ENCODE measurements at places on chromosomes 3 and 15.

DNA sequence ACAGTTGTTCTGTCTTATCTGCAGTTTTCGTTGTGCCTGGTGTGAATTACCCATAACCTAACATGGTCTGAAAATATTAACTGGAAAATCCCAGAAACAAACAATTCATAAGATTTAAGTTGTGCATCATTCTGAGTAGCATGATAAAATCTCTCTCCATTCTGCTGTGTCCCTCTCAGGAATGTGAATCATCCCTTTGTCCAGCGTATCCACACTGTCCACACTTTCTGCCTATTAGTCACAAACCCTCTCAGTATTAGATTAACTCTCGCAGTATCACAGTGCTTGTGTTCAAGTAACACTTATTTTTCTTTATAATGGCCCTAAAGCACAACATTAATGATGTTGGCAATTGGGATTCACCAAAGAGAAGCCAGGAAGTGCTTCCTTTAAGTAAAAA is 203.2 kb downstream of the CGGBP1 start:
- no peak for DNase-seq

- DNase-seq: no peak
These were observed 5.1 kb downstream of the MYO9A start for GRCh38 chr15:72112805-72113204.

GRCh38 chr3:134928392-134928791 is 133.3 kb downstream of the EPHB1 start:
- no peak for DNase-seq

GRCh38 chr15:70319466-70319865 is 221.7 kb upstream of the TLE3 start:
- no peak for DNase-seq

- DNase-seq: peak; percentile 55
These were observed 75.8 kb downstream of the SQOR start for GRCh38 chr15:45710657-45711056.

GRCh38 chr3:20846832-20847231 is 660.8 kb upstream of the SGO1 start:
- DNase-seq: no peak

DNA sequence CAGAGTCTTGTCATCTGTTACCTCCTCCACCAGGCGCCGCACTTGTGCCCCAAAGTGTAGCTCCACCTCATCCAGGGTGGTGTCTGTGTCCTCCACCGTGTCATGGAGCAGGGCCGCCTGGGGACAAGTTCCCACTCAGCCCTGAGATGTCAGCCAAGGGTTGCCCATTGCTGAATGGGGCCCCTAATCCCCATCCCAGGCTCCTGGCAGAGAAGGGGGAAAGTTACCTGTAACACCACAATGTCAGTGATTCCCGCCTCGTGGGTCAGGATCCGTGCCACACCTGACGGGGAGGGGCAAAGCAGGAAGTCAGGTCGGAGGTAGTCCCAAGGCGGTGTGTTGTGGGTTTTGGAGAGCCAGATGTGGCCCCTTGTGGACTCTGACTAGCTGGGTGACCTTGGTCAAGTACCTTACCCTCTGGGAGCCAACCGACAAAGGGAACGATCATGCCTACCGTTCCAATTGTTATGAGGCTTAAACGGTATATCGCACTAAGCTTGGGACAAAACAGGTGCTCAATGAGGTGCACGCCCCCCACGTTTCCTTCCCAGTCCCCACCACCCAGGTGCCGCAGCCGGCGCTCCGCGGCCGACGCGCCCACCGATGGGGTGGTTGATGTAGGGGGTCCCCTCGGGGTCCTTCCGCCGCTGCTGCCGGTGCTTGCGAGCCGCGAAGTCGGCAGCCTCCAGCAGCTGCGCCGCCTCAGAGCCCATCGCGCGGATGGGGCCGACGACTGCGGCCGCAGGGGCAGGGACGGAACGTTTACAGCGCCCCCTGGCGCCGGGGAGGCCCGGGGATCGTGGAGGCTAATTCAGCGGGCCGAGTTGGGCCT is at the start of gene HDDC3:
Gene HDDC3, minus strand, starts transcription at position 722 of the 832 bp plus-strand sequence. Its CDS starts 9 bp downstream, at position 713.
- DNase-seq: peak; percentile 97

GRCh38 chr15:56978898-56979662 is 60.6 kb downstream of the TCF12 start:
- no peak for DNase-seq

DNA sequence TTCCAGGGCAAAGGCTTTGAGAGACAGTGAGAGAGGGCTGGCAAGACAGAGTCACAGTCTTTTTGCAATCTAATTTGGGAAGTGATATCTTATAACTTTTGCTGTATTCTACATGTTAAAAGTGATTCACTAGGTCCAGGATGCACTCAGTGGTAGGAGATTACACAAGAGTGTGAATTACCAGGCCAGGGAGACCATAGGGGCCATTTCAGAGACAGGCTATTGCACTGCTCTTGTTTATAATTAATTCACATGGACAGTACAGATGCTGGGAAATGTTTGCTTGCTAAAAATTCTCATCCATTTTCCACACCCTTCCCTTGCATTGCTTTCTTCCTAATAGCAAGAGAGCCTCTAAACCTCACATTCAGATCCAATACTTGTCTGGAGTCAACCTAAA is 22.6 kb upstream of the POMGNT2 start:
- no peak for DNase-seq

DNA sequence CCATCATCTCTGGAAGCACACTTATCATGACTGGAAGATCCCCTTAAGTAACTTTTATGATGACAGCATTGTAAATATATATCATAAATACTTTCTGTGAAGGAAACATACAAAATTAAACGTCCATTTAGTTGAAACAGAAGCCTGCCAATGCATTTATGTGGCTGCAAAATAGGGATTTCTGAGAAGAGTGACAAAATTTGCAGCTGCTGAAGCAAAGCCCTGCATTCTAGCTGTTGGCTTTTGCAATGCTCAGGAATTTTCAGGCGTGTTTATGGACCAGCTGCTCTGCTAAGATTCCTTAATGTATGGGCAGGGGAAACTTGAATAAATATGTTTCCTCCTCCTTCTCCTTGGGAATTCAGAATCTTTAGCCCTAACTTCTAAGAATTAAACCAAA is 137.3 kb downstream of the CACNA2D3 start:
- DNase-seq: no peak

DNA sequence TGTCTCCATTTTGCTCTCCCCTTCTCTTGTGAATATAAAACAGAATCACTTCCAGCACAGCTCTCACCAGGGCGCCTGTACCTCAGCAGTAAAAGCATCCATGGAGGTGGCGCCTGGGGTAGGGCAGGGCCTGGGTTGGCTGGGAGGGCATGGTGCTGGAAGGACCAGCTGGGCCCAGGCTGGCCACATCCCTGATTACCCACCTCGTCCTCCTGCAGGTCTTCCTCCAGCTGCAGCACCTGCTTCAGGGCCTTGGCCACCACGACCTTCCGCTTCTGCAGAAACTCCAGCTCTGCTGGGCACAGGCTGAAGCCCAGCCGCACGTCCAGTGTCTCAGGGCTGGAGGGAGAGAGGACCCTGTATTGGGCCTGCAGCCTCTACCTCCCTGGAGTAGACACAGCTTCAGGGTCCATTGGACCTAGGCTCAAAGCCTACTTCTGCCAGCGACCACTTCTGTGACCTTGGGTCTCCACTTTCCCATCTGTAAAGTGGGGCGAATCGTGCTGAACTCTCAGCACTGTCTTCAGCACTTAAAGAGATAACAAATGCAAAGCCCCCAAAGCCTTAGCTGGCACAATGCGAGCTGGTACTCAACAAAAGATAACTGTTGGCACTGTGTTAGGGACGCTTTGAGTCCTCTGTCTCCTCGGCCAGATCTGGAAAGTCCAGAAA is 23.8 kb downstream of the PLA2G4E start:
- DNase-seq: no peak

DNA sequence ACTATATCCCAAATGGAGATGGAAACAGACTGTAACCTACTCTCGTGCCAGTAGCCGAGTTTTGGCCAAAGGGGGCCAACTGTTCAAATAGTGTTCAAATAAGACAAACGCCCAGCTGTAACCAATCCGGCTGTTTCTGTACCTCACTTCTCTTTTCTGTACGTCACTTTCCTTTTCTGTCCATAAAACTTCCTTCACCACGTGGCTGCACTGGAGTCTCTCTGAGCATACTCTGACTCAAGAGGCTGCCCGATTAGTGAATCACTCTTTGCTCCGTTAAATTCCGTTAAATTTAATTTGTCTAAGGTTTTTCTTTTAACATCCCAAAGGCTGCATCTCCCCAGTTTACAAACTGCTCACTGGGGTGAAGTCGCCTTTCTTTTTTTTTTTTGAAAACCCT is 219.2 kb upstream of the P2RY1 start:
- DNase-seq: no peak

- DNase-seq: no peak
These were observed 26.7 kb downstream of the LRRFIP2 start for GRCh38 chr3:37147666-37148065.

GRCh38 chr3:65833761-65834505 is 204.8 kb downstream of the MAGI1 start:
- DNase-seq: no peak

DNA sequence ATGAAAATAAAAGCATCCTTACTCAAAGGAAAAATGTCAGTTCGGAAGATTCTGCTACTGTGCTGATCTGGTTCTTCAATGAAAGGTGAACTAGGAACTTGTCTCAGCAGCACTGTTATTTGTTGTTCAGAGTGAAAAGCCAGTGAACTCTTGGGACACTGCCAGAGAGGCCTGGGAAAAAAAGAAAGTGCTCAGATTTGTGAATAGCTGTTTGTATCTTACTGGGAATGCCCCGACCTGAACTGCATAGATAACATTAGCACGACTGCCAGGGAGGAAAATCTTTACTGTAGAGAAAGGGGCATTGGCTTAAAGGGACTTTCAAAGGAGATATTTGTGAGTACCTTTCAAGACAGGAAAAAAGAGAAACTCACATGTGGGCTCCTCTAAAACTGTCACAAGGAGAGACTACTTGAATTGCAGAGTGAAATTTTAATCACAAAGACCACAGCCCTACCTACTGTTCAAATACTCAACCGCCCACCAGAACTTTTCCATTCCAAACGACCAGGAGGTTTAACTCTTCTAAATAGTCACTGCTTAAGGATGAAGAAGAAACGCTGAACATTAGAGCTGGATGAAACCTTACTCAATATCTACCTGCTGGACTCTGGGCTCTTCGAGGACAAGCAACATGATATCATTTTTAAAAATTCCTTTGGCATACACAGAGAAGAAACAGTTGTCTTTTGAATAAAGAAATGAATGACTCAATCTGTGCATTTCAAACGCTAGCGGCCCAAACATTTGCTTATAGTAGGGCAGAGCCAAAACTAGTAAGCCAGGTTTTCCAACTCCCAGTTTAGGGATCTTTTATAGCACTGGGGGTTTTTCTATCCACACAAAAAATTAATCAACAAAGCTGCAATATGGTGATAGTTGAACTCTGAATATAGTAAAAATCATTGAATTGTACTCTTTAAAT is 13.4 kb downstream of the TAMM41 start:
- DNase-seq: no peak

DNA sequence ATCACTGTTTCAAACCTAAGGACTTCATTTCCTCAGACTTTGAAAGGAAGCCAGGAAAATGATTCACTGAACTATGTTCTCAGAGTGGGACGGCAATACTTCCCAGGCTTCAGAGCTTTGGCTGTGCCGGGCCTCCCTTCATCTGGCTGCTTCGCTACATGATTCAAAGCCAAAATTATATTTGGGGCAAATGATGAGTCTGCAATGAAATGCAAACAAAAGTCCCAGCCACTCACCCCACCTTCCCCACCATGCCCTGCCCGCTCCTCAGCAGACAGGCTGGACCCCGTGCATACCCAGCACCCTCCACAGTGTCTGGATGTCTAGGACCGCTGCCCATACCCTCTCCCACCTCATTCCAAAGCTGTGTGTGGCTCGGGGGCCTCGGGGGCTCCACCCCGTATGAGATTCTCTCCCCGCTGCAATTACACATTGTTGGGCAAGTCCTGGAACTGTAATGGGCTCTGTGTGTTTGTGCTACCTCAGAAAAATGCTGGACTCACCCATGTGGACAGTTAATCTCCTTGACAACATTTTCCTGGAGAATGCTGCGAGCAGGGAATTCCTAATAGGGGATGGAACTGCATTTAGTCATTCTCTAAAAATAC is 32.2 kb downstream of the ATP10A start:
- DNase-seq: no peak

GRCh38 chr3:73471986-73472787 is 152.6 kb downstream of the PDZRN3 start:
- no peak for DNase-seq

GRCh38 chr3:192890347-192891335 is 27.0 kb downstream of the MB21D2 start:
- DNase-seq: no peak

DNA sequence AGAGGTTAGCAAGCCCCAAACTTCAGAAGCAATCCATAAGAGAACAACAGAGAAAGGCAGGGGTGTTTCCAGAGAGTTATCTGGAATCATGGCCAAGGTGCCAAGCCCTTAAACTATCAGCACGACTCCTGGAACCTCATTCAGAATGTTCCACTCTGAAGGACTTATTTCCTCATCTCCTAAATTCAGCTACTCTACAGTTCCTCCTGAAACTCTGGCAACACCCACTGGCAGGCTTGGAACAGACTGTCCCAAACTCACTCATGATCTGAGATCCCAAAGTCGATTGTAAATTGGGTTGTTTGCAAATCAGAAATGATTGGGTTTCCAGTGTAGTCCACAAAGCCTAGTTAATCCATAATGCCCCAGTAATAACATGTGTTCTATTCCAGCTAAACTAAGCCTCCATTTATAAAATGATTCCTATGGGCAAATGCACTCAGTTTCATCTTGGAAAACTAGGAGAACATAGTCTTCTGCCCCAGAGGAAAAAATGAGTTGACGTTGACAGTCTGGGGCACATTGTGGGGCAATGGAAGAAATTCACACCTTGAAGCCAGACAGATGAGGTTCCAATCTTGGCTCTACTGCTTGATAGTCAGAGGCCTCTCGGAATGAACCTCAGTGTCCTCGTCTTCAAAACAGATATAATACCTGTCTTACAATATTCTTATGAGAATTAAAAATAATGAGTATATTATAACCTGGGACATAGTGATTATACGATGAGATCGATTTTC is 65.9 kb downstream of the SLCO2A1 start:
- no peak for DNase-seq

DNA sequence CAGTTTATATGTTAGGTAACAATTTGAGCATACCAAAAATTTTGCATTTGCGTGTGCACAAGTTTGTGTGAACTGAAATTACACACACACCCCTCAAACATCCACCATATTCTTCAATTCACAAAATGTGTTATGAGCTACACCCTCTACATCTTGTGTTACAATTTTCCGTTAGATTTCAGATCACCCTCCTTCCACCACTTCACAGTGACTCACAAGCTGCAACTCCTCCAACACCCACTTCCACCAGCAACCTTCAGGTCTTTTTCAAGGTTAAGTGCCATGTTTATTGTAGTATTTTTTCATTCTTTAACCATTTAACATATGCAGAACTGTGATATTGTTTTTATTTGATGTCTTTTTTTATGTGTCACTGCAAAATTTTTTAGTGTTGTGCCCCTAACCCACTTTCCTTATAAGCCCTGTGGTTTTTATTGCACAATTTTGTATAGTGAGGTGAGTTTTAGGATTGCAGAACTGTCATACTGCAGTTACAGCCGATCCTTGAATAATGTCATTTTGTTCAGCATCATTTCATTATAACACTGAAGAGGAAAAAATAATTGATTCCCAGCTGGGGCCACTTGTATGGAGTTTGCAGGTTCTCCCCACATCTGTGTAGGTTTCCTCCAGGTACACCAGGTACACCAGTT is 148.9 kb downstream of the PLCL2 start:
- no peak for DNase-seq

- DNase-seq: no peak
These were observed 16.7 kb downstream of the MEGF11 start for GRCh38 chr15:66236806-66237375.

GRCh38 chr3:193140381-193140780 is 100.6 kb upstream of the PLAAT1 start:
- no peak for DNase-seq

- no peak for DNase-seq
These were observed 8.9 kb upstream of the RLBP1 start for GRCh38 chr15:89230277-89230676.
